Esophagus squamous epithelium (tissue), 5 donors: ENCODE measurements at places on chromosomes 12 and 14.

DNA sequence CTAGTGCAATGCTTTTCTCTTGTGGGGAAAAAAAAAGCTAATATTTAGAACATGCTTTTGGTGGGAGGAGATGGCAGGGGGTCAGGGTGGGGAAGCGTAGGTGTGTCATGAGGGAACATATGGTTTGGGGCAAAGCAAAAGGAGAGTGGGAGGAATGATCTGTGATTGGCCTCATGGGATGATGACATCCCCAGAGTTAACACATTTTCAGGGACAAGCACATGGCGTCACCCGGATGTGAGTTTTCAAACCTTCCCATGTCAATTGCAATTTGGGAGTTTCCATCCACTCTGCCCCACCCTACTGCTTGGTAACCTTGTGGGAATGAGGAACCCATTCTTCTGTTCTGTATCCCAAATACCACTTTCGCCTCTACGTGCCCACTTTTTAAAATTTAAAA, 164.2 kb downstream of the SSPN start:
- no peak for DNase-seq

- DNase-seq: no peak
Observed at GRCh38 chr14:105503296-105503640, 12.2 kb downstream of the TEDC1 start.

GRCh38 chr12:50196537-50196936, 29.4 kb upstream of the CERS5 start:
- no peak for DNase-seq

GRCh38 chr14:103329401-103330347, 4.4 kb upstream of the EIF5 start:
- DNase-seq: no peak

DNA sequence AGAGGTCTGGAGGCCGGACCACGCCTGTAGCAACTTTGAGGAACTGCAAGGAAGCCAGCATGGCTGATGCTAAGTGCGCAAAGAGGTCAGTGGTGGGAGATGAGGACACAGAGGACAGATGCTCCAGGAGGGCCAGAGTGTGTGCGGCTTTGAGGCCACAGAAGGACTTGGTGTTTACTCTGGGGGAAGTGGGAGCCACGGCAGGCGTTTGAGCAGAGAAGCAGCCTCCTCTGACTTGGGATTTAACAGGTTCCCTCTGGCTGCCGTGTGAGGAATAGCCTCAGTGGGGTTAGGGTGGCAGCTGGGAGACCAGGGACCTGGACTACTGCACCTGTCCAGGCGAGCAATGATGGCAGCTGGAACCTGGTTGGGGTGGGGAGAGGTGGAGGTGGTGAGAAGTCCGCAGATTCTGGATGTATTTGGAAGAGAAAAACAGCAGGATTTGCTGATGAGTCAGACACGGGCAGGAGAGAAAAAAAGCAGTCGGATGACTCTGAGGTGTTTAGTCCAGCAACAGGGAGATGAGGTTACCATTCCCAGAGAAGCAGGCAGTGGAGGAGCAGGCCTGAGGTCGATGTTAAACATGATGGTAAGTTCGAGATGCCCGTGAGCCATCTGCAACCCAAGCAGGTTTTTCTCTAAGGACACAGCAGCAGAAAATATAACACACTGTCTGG, 143.5 kb downstream of the SCARB1 start:
- no peak for DNase-seq

- no peak for DNase-seq
Observed at GRCh38 chr12:123141615-123142517, 9.0 kb downstream of the PITPNM2 start.

DNA sequence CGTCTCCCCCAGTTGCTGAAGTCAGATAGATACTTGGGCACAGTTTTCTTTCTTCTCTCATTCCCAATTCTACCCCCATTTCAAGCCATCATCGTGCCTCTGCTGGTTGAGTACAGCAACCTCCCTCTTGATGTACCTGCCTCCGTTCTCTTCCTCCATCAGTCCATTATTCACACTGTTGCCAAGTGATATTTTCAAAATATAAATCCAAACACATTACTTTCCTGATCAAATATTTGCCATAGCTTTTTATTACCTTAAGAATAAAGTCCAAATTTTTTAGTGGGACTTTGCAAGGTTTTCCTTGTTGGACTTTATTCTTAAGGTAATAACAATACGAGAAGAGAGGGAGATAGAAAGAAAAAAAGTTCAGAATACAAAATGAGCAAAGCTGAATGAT, 18.6 kb upstream of the SSPN start:
- no peak for DNase-seq

DNA sequence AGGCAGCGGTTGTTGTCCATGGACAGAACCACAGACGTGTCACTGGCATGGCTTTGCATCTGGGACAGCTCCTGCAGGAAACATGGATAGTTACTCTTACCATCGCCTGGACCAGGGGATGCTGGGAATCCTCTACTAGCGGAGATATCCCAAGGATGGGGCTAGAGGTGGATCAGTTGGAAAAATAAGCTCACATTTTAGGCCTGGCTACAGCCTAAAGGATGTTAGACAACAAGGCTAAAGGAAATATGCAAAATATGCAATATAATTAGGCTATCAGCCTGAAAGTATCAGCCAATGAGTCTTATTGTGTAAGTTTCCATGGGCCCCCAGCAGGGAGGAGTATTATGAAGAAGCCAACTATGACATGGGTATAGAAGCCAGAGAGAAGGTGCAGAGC, 5.0 kb downstream of the KRT76 start:
- DNase-seq: no peak

DNA sequence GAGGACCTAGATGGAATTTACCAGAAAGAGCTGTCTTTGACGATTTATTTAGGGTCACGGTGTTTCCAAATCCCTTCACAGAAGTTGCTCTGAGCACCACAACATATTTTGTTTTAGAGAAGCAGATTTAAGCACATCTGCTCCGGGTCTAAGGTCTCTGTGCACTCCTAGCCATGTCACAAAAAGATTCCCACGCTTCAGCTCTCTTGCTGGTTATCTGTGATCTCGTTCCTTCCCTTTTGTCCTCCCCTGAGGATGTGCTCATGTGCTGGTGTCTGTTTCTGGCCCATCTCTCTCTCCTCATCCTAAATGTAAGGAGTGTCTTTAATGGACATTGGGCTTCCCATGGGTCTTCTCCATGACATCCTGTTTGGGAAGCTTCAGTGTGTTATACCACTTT, 53.7 kb upstream of the GNPNAT1 start:
- no peak for DNase-seq
